Stimulated activated CD4-positive, alpha-beta T cell treated with anti-CD3 and anti-CD28 coated beads, Interleukin-1b, Interleukin-23, amount 100 ng/mL, for 4 hours (primary cell): ENCODE measurements at places on chromosomes 13 and 19.
A peak's percentile ranks its signal among the peaks of the same experiment; 100 is the strongest.

DNA sequence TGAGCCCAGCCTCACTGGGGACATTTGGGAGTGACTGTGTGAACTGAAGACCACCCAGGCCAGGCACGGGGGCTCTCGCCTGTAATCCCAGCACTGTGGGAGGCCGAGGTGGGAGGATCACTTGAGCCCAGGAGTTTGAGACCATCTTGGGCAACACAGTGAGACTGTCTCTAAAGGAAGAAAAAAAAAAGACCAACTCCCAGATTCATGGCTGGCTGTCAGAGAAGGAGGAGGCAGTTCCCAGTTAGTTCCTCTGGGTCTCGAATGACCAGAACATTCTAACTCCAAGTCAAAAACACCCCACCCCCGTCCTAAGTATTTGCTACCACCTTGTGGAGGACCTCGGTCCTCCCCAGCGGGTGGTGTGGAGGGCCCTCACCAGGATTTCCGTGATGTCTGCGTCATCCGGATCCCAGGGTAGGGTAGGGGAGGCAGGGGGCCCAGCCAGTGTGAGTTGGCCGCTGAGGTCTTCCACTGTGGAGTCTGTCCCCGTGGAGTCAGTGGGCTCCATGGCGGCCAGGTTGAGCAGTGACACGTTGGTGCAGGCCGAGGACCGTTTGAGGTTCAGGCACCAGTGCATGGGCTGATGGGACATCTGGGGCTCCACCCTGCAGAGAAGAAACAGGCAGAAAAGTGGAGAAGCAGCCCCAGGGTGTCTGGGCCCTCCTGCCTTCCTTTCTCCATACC, 1.3 kb downstream of the TSKS start:
- DNase-seq: no peak

- no peak for DNase-seq
Observed at GRCh38 chr13:53075356-53076041, 46.9 kb downstream of the OLFM4 start.

DNA sequence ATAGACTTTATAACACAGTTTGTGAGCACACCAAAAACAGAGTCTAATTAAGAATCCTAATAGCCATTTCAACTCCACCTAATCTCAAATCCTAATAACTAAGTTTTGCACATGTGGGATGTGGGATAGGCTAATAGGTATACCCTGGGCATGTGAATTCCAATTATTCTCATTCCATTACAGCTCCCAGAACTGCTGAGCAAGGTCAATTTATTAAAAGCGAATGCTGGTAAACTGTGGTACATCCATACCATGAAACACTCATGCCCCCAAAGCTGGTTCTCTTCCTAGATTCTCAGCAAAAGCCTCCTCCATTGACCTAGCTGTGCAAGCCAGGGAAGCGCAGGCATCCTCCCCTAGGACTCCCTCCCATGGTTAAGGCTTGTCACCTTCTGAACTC, 113.8 kb downstream of the USP12 start:
- no peak for DNase-seq

GRCh38 chr13:91879360-91879759, 480.9 kb downstream of the GPC5 start:
- no peak for DNase-seq

- DNase-seq: no peak
Observed at GRCh38 chr13:23570099-23570920, at the start of gene TNFRSF19. TNFRSF19 (plus strand) TSS chr13:23570412; CDS start chr13:23590184, 19,772 bp downstream.

DNA sequence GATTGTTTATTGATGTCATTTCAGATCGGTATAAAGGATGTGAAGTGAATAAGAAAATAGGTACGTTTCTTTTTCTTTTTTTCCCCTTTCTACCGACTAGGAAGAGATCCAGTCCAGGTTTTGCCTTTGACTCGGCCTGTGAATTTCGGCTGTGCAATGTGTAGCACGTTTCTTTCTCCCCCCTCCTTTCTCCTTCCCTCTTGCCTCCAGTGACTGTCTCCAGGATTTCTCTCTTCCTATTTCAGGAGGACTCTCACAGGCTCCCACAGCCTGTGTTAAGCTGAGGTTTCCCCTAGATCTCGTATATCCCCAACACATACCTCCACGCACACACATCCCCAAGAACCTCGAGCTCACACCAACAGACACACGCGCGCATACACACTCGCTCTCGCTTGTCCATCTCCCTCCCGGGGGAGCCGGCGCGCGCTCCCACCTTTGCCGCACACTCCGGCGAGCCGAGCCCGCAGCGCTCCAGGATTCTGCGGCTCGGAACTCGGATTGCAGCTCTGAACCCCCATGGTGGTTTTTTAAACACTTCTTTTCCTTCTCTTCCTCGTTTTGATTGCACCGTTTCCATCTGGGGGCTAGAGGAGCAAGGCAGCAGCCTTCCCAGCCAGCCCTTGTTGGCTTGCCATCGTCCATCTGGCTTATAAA, at the start of gene GPC6:
TSS of gene GPC6 (plus strand) at position 185 of the 657 bp plus-strand sequence.
- DNase-seq: no peak

GRCh38 chr13:113074401-113074800, 31.2 kb upstream of the F7 start:
- DNase-seq: no peak

- DNase-seq: peak; percentile 60
Observed at GRCh38 chr19:17385878-17386611, 8.0 kb downstream of the CCDC194 start.

DNA sequence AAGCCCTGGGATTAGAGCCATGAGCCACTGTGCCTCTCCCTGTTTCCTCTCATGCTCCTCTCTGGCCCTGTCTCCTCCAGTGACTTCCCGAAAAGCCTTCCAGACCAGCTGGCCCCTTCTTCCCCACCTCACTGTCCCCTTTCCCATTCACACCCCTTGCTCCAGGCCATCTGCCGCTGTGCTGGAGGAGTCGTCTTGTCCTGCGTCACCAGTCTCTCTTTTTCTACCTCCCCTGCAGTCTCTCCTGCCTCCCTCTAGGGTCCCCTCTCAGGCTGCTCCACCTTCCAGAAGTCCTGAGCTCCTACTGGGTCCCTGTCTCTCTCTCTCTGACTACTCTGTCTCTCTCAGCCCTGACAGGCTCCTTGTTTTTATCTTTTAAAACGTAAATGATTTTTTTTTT, 5.3 kb upstream of the FFAR1 start:
- DNase-seq: no peak

- DNase-seq: no peak
Observed at GRCh38 chr13:112929783-112930055, 39.3 kb upstream of the MCF2L start.

GRCh38 chr13:114027046-114027715, 53.3 kb upstream of the C13orf46 start:
- no peak for DNase-seq

GRCh38 chr13:51827254-51827653, 17.7 kb downstream of the TMEM272 start:
- no peak for DNase-seq

DNA sequence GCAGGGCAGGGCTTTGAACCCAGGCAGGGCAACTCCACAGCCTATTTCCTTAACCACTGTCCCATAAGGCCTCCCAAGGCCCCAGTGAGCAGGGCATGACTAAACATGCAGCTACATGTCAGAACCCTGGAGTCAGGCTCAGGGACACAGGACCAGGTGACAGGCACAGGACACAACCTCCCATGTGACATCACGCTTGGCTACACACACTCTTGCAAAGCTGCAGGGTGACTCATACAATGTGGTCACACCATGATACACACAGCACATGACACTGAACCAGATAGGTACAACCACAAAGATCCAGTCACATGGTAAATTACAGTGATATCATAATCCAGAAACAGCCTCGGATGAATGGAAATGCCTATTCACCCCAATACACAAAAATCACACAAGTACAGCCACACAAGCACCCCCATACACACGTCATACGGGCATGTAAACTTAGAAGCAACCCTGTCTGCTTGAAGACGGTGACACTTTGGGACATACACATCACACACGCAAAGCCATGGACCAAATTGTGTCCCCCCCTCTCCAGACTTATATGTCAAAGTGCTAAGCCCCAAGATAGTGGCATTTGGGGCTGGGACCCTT, 14.5 kb downstream of the KLK4 start:
- no peak for DNase-seq

GRCh38 chr13:33004511-33004910, 11.7 kb upstream of the KL start:
- no peak for DNase-seq

- DNase-seq: no peak
Observed at GRCh38 chr13:42485272-42485671, 88.7 kb upstream of the TNFSF11 start.

GRCh38 chr13:28420704-28421103, 74.2 kb downstream of the FLT1 start:
- no peak for DNase-seq

DNA sequence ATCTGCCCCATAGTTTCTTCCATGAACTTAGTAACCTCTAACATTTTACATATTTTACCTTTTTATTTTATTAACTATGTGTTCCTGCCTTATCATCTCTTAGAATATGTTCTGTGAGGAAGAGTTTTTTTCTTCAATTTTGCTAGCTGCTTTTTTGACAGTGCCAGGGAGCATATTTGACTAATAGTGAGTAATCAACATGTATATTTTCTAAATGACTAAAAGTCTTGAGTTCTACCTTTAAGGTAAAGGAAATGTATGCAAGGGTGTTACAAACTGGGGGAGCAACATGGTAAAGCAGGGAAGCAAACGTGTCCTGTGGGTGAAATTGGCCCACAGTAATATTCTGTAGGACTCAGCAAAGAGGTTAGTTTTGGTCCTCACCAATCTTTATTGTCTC, 165.5 kb downstream of the NBEA start:
- no peak for DNase-seq

GRCh38 chr19:34314437-34315313, 50.3 kb upstream of the GPI start:
- no peak for DNase-seq

DNA sequence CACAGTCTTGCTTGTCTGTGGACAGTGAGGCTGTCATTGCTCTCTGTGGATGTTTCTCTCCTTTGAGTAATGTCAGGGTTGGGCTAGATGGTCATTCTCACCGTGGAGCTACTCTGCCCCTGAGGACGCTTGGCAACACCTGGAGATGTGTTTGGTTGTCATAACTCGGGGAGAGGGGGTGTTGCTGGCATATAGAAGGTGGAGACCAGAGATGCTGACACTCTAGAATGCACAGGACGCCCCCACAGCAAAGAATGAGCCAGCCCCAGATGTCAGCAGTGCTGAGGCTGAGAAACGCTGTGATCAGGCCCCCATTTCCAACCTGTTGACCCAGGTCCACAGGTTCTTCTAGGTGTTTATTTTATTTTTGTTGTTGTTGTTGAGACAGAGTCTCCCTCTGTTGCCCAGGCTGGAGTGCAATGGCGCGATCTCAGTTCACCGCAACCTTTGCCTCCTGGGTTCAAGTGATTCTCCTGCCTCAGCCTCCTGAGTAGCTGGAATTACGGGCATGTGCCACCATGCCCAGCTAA, 4.6 kb downstream of the CCDC124 start:
- DNase-seq: no peak

GRCh38 chr19:734716-735115, 16.2 kb upstream of the MISP start:
- DNase-seq: no peak

DNA sequence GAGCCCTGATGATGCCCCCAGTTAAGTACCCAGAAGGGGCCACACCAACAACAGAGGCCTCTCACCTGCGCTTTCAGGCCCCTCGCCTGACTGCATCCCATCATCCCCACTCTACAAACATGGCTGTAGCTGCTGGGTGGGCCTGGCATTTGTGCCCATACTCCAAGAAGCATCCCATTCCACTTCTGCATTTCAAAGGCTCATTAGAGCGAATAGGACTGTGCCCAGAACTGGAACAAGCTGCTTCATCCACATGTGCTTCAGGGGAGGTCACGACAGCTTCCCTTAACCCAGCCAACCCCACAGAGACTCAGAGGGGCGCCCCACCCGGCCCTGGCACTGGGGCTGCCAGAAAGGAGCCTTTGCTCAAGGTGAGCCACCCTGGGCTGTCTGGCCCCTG, 156.9 kb downstream of the SIPA1L3 start:
- DNase-seq: no peak

DNA sequence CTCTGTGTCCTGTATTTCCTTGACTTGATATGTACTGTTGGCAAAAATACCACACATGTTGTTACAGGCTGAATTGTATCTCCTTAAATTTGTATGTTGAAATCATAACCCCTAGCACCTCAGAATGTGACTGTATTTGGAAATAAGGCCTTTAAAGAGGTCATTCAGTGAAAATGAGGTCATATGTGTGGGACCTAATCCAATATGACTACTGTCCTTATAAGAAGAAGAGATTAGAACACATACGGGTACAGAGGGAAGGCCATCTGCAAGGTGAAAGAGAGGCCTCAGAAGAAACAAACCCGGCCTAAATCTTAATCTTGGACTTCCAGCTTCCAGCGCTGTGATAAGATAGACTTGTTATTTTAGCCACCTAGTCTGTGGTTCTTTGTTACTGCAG, 202.5 kb downstream of the NUFIP1 start:
- no peak for DNase-seq

- no peak for DNase-seq
Observed at GRCh38 chr19:49104229-49104864, 9.8 kb upstream of the LIN7B start.

GRCh38 chr13:23842406-23842805, 46.8 kb downstream of the MIPEP start:
- no peak for DNase-seq

DNA sequence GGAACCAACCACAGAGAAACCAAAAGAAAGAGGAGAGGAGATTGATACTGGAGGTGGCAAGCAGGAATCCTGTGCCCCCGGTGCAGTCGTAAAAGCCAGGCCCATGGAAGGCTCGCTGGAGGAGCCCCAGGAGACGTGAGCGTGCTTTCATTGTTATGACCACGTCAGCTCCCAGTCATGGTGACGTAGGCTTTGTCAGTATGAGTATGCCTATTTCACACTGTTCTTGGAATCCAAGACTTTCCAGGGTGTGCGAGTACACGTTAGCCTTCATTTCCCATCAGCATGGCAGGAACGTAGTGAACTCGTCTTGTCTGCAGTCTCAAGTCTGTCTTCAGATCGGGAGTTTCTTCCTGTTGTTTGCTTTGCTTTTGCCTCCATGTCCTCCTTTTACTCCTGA, 15.4 kb upstream of the CHAMP1 start:
- DNase-seq: no peak
